Muscle of leg (tissue), 16 donors: ENCODE measurements at places on chromosomes 7 and 10. TPM values are rescaled to one million over a fixed set of nuclear protein-coding genes. Genes with fewer than 3 reads are reported as not detected.

PRKCQ gene
- 16.5 TPM for total RNA-seq

C7orf33 gene
- total RNA-seq, result 0.27 TPM

GPR158 gene
- 0.13 TPM for total RNA-seq

MRLN gene
- total RNA-seq, result 254 TPM

C10orf67 gene
- total RNA-seq, result 0.04 TPM

PPP3CB gene
- total RNA-seq, result 72.0 TPM

SUMF2 gene
- 40.3 TPM for total RNA-seq

ALOX5 gene
- total RNA-seq, result 0.58 TPM

PDLIM1 gene
- total RNA-seq, result 6.1 TPM

SUV39H2 gene
- 14.7 TPM for total RNA-seq

DNA sequence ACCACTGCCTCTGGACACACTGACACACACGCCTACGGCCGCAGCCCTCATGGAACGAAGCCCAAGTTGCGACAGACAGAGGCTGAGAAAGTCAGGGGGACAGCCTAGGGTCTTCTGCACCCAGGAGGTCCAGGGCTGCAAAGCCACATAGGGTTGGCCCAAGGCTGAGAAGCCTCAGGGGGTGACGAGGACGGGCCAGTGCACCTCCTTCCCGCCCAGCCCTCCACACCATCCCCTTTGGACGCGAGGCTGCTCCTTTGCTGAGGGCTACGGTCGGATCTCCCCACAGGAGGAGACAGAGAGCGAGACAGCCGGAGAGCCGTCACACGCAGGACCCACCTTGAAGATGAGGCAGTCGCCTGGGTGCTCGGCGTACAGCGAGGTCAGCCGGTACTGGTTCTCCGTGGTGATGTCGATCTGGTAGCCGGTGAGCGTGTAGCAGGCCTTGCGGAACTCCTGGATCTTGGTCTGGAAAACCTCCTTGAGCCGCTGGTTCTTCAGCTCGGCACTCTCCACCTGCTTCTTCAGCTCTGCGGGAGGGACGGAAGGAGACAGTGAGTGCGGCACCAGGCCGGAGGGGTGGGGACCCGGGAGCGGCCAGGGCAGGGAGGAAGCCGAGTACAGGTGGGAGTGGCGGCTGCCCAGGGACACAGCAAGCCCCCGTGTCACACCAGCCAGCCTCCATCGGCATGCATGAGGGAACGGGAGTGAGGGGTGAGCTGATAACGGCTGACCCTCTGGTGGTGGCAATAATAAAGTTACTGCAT, 228.0 kb downstream of the ELFN1 start:
- no peak for DNase-seq

DNA sequence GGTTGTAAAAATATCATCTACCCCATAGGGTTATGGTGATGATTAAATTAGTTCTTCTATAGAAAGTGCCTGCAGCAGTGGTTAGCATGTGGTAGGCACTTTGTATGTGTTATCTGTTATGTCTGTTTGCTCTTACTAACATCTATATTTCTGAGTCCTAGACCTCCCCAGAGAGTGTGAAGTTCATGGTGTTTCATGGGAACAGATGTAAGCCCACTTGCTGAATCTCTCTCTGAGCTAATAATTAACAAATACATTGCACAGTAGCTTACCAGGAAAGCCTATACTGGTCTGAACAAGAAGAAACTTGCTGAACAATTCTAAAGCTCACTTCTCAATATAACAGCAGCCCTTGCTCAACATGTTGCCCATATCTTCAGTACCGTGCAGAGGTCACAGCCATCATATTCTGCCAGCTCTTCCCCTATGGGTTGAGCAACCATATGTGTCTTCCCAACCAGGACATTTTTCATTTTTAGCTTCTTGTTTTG, 100.1 kb downstream of the NPSR1 start:
- DNase-seq, result no peak

DNA sequence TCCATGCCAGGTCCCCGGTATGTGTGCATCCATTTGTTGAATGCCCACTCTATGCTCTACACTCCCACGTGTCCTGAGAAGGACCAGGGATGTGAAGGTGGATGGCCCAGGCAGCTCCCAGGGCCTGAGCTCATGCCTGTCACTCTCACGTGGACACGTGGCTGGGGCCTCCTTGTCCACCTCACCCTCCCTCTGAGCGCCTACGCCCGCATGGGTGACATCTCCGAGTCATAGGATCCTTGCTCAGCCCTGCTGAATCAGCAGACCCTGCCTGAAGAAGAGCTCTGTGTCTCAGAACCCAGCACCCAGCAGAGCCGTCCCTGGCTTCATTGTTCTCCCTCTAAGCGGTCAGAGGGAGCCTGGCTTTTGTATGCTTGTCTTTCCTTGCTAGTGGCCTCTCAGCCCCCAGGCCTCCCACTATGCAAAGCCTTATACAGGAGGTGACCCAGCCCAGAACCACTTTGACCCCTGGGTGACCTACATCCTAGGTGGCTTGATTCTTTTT, 107.9 kb upstream of the PPIF start:
- peak; percentile 61 for DNase-seq

- DNase-seq, result no peak
These were observed 179.1 kb downstream of the SDK1 start for GRCh38 chr7:3480197-3480596.

DNA sequence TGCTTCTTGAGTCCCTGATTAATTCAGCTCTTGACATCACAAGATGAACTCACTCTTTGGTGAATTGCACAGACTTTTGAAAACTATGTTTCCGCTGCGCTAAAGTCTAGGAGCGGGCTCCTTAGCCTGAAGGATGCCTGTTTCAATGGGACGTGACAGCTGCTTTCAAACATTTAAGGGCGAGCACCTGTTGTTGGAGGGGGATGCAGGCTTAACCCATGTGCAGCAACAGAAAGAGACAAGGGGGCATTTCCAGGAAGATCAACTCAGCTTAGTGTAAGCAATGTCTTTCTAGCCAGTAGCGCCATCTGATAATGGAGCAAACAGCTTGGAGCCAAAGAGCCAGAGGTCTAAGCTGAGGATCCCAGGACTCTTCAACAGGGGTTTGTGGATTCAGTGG, 8.4 kb upstream of the PFKFB3 start:
- DNase-seq, result peak; percentile 67

DNA sequence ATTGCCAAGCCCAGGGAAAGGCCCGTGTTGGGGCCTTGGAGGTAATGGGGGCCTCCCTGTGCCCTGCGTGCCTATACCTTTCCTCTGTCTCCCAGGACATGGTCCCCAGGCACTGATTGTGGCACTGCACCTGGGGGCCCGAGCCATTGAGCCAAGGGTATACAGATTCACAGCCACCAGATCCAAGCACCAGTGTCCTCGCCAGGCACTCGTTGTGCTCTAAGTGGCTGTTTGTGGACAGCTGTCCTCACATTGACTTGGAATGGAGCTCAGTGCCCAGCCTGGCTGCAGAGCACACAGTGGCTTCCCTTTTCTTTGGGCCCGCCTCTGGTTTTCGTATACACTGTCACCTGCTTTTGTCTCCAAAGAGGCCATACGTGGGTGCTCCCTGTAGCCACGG, 72.0 kb upstream of the BTBD16 start:
- DNase-seq, result no peak

DNA sequence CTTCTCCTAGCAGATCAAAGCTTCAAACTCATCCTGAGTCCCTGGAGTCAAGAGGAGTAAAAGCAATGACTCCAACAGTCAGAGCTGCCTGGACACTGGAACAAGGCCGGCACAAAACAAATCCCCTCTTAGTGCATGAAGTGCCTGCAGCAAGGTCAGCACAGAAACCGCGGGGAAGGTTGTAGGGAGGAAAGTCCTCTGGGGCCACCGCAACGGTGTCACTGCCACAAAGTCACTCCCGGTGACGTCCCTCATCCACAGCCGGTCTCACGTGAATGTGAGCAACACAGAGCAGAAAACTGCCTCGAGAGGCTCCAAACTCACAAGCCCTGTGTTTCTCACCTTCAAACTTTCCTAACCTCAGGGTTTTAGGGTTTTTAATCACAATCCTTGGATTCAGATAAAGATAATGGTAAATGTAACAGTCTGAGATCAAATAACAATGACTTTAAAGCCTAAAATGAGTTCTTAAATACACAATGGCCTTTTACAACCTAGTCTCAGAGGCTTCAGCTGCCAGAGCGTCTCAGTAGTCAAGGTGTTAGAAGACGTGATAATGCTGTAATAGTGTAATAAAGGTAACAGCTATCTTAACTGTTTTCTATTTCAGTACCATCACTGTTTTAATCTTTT, 274.3 kb downstream of the ZMYND11 start:
- DNase-seq, result no peak

DNA sequence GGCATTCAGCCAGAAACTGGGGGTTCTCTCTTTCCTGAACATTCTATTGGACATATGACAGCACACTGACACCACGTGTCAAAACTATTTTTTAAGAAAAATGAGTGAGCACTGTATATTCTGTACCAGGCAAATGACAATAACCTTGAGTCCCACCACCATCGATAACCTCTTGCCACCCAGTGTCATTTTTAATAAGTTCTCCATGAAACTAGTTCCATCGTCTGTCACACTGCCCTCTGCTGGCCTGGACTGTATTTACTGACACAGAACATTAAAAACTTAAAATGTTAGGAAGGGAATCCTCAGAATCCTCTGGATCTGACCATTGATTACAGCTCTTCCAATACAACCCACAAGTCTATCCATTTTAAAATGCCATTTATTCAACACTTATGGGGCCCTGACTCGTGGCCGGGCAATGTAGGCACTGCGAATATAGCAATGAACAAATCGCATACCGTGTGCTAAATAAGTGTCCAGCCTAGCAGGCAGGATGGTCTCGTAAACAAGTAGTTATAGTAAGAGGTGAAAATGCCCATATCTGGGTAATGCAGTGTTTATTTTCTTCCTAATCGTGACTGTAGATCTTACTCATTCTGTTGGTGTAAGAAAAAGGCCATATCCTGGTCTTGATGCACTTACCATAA, 35.9 kb upstream of the CACNB2 start:
- peak; percentile 40 for DNase-seq

- DNase-seq, result no peak
These were observed 21.5 kb upstream of the CCSER2 start for GRCh38 chr10:84306751-84307384.

- DNase-seq, result peak; percentile 38
These were observed 136.4 kb downstream of the CUBN start for GRCh38 chr10:16993186-16993585.

- no peak for DNase-seq
These were observed 84.5 kb downstream of the HGF start for GRCh38 chr7:81685270-81685868.

- peak; percentile 63 for DNase-seq
These were observed 593 bp downstream of the CDK13 start for GRCh38 chr7:39950473-39951225.

DNA sequence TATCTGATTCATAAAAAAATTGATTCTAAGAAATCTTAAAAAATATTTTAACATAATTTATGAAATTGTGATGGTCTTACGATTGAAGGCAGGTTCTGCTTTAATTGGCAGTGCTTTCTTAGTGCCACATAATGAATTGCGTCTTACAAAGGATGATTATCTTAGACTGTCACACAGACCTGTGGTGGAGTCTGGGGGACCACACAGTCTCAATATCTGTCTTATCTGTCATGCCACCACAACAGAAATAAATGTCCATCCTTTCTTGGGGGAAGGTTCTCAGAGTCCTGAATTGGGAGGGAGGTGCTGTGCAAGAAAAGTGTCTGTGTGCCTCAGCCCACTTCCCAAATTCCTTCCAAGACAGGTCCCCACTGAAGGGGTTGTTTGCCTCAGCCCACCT, 34.0 kb downstream of the ZDHHC6 start:
- no peak for DNase-seq

GRCh38 chr10:85784792-85785191, 581.8 kb downstream of the GRID1 start:
- DNase-seq, result no peak

DNA sequence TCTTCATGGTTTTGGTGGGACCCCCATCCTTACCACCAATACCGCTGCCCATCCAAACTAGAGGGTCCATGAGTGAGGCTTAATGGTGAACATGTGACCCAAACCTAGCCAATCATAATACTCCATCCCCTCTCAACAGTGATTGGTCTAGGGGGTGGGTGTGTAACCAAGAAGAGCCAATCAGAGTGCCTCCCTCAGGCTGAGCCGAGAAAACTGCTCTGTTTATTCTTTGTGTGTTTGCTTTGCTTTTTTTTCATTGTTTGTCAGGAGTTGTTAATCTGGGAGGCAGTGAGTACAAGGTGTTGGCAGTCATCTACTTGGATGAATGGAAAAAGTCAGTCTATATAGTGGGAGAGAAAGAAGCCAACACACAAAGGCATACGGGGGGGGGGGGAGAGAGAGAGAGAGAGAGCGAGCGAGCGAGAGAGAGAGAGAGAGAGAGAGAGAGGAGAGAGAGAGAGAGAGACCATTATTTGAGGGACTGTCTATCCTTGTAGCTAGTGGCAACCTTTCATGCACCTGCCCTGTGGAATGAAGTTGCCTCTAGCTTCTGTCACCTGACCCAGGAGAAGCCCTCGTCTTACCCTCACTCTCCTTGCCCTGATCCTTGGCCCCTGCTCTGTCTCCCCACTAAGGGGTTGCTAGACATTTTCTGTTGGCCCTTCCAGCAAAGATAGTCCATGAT, 441.7 kb downstream of the TYW1 start:
- DNase-seq, result peak; percentile 16

GRCh38 chr10:13823096-13823708, 236.4 kb downstream of the PRPF18 start:
- no peak for DNase-seq

- DNase-seq, result peak; percentile 85
These were observed 188.5 kb downstream of the ZMYND11 start for GRCh38 chr10:323651-324293.

GRCh38 chr7:28904578-28905048, 53.5 kb downstream of the TRIL start:
- peak; percentile 70 for DNase-seq

DNA sequence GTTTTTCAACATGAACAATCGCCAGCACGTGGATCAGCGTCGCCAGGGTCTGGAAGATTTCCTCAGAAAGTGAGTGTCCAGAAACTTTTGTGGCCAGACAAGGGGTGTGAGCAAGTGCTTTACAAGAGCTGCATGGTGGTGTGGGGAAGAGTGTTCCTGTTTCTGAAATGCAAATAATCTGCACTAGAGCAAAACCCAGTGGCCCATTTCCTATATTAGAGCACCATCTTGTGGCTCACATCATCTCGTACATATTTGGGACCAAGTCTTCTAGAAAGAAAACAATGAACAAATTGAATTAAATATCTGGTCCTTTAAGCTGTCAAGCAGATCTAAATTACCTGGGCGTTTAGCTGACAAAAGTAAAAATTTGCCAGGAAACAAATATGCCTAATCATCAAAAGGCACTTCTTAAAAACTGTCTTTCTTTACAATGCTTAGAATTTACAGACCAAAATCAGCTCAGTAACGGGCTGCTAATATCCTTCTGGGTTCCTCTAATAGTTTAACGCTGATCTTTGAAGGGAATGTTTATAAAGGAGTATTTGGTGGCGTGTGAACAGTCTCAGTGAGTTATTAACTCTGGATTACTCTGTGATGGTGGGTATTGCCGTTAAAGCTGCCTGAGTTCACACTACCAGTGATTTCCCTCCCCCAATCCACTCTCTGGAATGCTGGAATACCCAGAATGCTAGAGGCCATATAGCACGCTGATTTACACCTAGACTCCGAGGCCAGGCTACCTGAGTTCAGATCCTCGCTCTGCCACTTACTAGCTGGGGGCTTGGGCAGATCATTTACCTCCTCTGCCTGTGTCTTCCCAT, 73.6 kb downstream of the SNX10 start:
- DNase-seq, result peak; percentile 90
